Hematopoietic multipotent progenitor cell (in vitro differentiated cells): ENCODE measurements at places on chromosomes 7 and 10.

DNA sequence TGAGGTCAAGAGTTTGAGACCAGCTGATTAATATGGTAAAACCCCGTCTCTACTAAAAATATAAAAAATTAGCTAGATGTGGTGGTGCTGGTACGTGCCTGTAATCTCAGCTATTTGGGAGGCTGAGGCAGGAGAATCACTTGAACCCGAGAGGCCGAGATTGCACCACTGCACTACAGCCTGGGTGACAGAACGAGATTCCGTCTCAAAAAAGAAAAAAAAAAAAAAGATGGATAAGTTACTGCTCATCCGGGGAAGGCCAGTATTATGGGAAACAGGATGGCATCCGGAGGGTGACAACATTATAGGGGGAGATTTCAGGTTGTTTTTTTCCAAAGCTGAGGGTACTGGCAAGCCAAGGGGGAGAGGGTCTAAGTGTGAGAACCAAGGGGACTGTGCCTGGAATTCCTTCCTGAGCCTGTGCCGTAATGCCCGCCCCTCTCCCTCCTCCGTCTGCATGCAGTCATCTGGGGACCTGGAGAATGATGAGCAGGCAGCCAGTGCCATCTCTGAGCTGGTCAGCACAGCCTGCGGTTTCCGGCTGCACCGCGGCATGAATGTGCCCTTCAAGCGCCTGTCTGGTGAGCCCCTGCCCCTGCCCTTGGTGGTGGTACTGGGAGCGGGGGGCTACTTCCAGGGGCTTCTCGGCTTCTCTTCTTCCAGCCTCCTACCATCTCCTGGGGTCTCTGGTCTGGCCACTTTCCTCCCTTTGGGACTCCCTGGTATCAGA lies 4.4 kb downstream of the LAMTOR4 start:
- no peak for DNase-seq

GRCh38 chr10:95181726-95182125 lies 12.3 kb upstream of the ACSM6 start:
- DNase-seq, result no peak

DNA sequence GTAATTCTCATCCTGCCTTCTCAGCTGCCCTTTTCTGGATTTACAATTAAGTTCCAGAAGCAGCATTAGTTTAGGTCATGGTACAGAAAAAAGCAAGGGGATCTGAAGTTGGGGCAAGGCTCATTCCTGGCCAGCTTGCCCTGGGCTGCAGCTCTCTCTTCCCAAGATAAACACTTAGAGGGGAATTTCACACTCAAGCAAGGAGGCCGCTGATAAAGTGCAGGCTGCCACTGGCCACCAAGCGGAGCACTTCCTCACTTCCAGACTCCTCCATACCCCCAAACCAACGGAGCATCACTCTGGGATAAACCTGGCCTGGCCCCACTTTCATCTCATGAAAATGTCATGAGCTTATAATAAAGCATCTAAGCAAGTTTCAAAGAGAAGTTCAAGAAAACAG lies 445.5 kb upstream of the MKI67 start:
- DNase-seq, result no peak

GRCh38 chr7:44279731-44280505 lies 45.5 kb downstream of the CAMK2B start:
- DNase-seq, result no peak

DNA sequence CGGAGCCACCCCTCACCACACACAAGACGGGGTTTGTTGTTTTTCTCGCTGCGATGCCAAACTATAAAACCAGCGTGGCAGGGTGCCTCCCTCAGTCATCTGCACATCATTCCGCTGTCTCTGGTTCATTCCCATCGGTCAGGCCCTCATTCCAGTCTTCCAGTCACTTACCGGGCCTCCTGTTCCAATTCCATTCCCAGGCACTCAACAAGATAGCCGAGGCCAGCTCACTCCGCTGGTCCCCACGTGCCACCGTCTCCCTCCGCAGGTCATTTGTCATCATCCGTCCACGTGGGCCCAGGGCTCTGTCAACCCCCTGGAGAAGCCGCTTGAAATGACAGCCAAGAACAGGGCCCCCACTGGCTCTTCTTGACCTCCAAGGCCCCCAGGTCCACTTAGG lies 6.1 kb upstream of the TMEM184A start:
- no peak for DNase-seq

GRCh38 chr10:93074597-93075368 lies 1.1 kb downstream of the CYP26A1 start:
- DNase-seq, result no peak

DNA sequence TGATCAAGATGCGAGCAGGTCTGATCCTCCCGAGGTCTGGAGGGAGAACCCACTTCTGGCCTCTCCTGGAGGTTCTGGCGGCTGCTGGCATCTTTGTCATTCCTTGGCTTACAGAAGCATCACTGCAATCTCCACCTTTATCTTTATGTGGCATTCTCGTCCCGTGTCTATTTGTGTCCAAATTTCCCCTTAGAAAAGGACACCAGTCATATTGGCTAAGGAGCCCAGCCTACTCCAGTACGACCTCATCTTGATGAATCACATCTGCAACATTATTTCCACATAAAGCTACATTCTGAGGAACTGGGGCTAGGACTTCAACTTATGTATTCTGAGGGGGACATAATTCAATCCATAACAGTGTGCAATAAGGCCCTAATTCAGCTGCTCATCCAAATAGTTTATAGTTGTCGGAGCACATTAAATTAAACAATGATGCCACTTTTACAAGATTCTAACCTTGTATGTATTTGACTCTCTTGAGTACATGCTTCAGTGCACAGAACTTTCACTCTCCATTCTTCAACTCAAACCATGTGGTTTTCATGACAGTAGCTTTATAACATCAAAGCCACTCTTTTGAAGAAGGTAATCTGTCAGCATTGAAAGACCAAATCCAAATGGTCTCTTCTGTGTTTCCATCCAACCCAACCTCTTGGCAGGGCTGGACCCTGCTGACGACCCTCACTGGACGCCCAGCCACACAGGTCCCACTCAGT lies 86.2 kb upstream of the DDC start:
- no peak for DNase-seq

DNA sequence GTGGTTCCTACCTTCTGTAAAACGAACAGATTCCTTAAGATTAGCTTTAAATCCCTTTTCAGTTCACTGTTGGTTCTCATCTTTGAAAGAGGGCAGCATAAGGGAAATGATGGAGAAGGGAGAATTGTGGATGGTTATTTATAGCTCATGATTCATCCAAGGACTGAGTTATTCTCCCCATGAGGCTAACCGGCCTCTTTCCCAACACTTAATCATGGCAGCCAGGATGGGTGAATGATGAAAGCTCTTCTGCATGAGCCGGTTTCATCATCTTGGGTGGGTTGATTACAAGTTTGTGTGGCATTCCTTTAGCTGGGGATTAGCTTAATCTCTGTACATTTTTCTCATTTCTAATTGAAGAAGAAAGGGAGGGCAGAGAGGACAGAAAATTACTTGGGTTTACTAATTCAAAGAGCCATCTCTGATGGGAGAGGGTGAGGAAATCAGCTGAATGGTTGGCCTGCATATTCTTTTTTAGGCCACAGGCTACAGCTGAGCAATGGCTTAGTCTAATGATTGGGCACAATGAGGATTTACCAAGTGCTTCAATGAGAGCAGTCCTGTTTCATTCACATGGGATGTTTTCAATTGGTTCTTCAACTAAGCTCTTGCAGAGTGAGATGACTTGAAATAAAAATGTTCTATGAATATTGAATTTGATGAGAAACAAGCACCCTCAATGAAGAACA lies 250.0 kb downstream of the BMPER start:
- no peak for DNase-seq
